A549 treated with DMSO at 1 μM for 4 hours (cell line): ENCODE measurements at places on chromosomes 6 and 20. TPM values are rescaled to one million over a fixed set of nuclear protein-coding genes. Genes with fewer than 3 reads are reported as not detected.

The PNPLA1 gene
- total RNA-seq = 0.03 TPM in 1 of 5 replicates, not detected in the others

The MYBL2 gene
- total RNA-seq = 72.5 to 89.3 TPM (median 78.9 TPM) in 5 replicates

The ESR1 gene
- not detected in 5 replicates for total RNA-seq

The TTBK1 gene
- 0.03 to 0.09 TPM (median 0.06 TPM) in 4 of 5 replicates, not detected in the other for total RNA-seq

The GABRR1 gene
- not detected in 5 replicates for total RNA-seq

The TCP11 gene
- not detected in 5 replicates for total RNA-seq

The CRISP2 gene
- not detected in 5 replicates for total RNA-seq

The WFDC5 gene
- total RNA-seq = not detected in 5 replicates

The C20orf141 gene
- total RNA-seq = 0.23 to 0.62 TPM (median 0.49 TPM) in 4 of 5 replicates, not detected in the other

The ANKRD66 gene
- total RNA-seq = not detected in 5 replicates

The TRIM10 gene
- not detected in 5 replicates for total RNA-seq

The FOXQ1 gene
- 2.5 to 4.6 TPM (median 4.1 TPM) in 5 replicates for total RNA-seq

The XKR7 gene
- total RNA-seq = 0.01 to 0.04 TPM (median 0.02 TPM) in 5 replicates

The FAXC gene
- 6.3 to 8.8 TPM (median 6.8 TPM) in 5 replicates for total RNA-seq

The LIME1 gene
- 3.4 to 11.6 TPM (median 8.1 TPM) in 5 replicates for total RNA-seq

The TMEM217 gene
- total RNA-seq = 0.66 to 1.0 TPM (median 0.85 TPM) in 5 replicates

The RRAGD gene
- total RNA-seq = 3.3 to 4.5 TPM (median 4.4 TPM) in 5 replicates

The JPH2 gene
- total RNA-seq = 0.77 to 1.2 TPM (median 1.1 TPM) in 5 replicates

The ATAT1 gene
- 5.1 to 6.7 TPM (median 6.0 TPM) in 5 replicates for total RNA-seq

The TMEM151B gene
- 0.02 to 0.05 TPM (median 0.02 TPM) in 3 of 5 replicates, not detected in the others for total RNA-seq

The RSPH9 gene
- 0.17 to 0.26 TPM (median 0.20 TPM) in 5 replicates for total RNA-seq

The L3MBTL1 gene
- total RNA-seq = 0.58 to 1.9 TPM (median 1.5 TPM) in 5 replicates

The DCDC2 gene
- total RNA-seq = 3.3 to 4.1 TPM (median 3.8 TPM) in 5 replicates

The SEMG1 gene
- not detected in 5 replicates for total RNA-seq

The PPP1R3G gene
- total RNA-seq = 1.1 to 1.7 TPM (median 1.3 TPM) in 5 replicates

The THEMIS gene
- not detected in 5 replicates for total RNA-seq

The RAB44 gene
- total RNA-seq = 0.02 to 0.05 TPM (median 0.03 TPM) in 3 of 5 replicates, not detected in the others

The C6orf15 gene
- total RNA-seq = not detected in 5 replicates
